Hematopoietic multipotent progenitor cell treated with erythropoietin and hydrocortisone succinate and interleukin-3 and kit ligand, for 6 days (in vitro differentiated cells): ENCODE measurements at places on chromosomes 1 and 21.

GRCh38 chr1:17852383-17852782, 97.2 kb downstream of the ACTL8 start:
- DNase-seq, result no peak

- no peak for DNase-seq
Measured at GRCh38 chr1:244695937-244696336, 43.0 kb downstream of the DESI2 start.

DNA sequence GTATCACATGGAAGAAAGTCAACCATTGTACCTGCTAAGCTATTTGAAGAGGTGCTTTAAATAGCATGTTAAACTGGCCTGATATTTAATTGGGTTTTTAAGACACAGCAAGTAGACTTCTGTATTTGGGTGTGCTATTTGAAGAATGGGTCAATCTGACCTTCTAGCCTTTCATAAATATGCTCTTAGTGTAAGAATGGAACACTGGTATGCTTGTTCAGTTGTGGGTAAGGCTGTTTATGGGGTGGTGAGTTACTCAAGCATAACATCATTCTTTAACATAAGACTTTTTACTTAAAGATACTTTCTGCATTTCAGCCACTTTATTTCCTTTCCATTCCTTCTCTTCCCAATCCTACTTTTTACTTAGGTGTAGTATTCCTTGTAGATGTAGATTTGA, 21.4 kb downstream of the AHCYL1 start:
- DNase-seq, result no peak

DNA sequence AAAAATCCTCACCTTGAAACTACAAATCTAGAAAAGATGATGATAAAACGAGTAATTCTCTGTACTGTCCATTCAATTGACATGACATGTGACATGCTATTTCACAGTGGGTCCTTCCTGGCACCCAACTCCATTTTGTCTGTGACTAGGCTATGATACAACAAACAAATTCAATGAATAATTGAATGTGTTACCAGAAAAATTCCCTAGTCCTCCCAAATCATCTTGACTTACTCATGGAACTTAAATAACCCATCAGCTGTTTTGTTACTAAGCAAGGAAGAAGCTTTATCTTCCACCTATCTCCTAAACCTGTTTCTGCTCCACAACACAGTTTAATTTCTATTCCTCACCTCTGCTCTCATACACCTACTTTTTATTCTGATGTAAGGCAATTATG, 30.4 kb downstream of the B3GALNT2 start:
- DNase-seq, result no peak

DNA sequence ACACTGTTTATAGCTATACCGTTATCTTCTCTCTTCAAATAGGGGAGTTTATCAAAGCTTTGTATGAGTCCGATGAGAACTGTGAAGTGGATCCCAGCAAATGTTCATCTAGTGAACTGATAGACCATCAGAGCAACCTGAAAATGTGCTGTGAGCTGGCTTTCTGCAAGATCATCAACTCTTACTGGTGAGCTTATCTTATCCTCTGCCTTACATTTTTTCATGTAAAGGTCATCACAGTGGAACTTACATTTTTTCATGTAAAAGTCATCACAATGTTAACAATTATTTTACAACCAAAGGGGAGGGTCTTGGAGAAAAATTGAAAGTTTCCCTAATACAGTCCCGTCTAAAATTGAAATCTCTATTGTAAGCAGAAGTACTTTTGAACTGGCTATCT, 45.2 kb downstream of the CLEC20A start:
- no peak for DNase-seq
